ENCODE measurements at places on chromosomes 16 and 17.
A peak's percentile ranks its signal among the peaks of the same experiment; 100 is the strongest.

- no peak for DNase-seq
- no peak overlapping the region for H3K27ac ChIP-seq
These were observed 80.6 kb downstream of the LMF1 start for GRCh38 chr16:890217-890616.

- no peak for DNase-seq
- peaks cover 57% of the 10 kb centered on the region for H3K27me3 ChIP-seq
These were observed 58.9 kb downstream of the CFDP1 start for GRCh38 chr16:75374388-75374787.

DNA sequence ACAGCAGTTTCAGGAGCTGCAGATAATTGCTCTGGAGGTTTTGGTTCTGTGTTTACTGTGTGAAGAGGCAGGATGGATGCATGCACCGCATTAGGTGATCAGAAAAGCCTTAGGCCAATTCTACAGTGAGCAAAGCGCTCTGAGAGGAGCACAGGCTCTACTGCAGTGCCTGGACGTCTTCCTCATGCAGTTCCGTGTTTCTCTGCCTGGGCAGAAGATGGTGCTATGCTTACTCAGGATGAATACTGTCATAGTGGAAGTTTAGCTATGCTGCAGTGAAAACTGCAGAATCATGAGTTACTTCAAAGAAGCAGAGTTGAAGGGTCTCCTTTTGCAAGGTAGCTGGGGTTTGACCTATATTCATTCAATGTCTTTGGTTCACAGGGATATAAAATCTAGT lies 1012.4 kb downstream of the KCNJ18 start:
- H3K4me1 ChIP-seq: no peaks in the 10 kb centered on the region
- H3K36me3 ChIP-seq: no peaks in the 10 kb centered on the region
- H3K27me3 ChIP-seq: no peaks in the 10 kb centered on the region

DNA sequence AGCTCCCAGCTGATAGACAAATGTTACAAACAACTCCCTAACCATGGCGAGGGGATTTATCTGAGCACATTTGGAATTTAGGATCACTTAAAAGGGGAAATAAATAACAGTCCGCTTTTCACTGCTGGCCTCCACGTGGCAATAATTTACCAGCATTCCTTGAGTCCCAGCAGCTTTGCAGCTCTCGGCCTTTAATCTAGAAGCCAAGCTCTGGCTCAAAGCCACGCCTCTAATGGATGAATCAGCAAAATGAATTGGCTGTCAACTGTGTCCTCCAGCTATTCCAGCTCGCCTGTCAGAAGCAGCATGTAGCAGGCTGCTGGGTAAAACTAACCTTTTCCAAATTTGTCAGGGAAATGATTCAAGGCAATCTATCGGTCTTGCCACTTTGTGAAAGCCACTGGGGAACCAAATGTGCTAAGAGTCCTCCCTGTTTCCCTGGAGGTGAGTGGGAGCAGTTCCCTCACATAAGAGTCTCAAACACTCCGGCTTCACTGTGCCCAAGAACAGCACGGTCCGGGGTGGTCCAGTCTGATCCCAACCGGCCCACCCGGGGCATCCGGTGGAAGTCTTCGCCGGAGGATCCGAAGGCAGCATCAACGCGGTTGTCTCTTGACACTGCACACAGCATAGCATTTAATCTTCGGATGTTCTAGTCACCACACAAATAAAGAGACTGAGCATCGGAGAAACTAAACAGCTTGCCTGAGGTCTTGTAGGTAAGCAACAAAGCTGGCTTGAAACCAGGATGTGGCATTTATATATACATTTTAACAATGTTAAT lies 143.3 kb downstream of the PARN start:
- DNase-seq: no peak
- no peak overlapping the region for H3K27ac ChIP-seq
- H3K4me3 ChIP-seq: no peak overlapping the region

DNA sequence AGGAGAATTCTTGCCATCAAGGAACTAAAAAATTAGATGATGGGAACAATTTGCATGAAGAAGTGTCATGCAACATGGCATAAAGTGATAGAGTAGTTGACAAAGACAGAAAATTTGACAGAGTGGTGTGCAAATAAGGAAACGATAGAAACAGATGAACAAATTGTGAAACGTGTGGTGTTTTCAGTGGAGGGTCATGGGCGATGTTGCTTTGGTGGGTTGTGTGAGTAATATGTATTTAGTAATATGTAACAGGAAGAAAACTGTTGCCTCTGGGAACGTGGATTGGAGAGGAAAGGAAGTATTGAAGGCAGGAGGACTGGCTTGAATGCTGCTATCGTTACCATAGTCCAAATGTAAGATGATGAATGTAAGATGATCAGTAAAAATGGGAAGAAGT lies 3.6 kb downstream of the COX10 start:
- no peak overlapping the region for H3K4me3 ChIP-seq
- no peaks in the 10 kb centered on the region for H3K27me3 ChIP-seq
- H3K27ac ChIP-seq: no peak overlapping the region

GRCh38 chr17:6352801-6353560 lies 81.9 kb downstream of the AIPL1 start:
- H3K4me1 ChIP-seq: no peaks in the 10 kb centered on the region
- DNase-seq: no peak
- no peak overlapping the region for H3K4me3 ChIP-seq

GRCh38 chr16:10579965-10580882 lies at the start of gene EMP2:
Gene EMP2 (minus strand): TSS chr16:10580598. CDS start chr16:10547617, 32,981 bp downstream.
- H3K36me3 ChIP-seq: peaks cover 2% of the 10 kb centered on the region
- peak within 1 kb of the TSS; percentile 84 for H3K4me3 ChIP-seq
- no peak for DNase-seq
- peaks cover 55% of the 10 kb centered on the region for H3K27me3 ChIP-seq
- H3K27ac ChIP-seq: no peak within 1 kb of the TSS

GRCh38 chr17:8749616-8750015 lies 5.0 kb upstream of the CCDC42 start:
- H3K36me3 ChIP-seq: no peaks in the 10 kb centered on the region
- peaks cover 5% of the 10 kb centered on the region for H3K27me3 ChIP-seq
- no peak for DNase-seq
- peaks cover 5% of the 10 kb centered on the region for H3K4me1 ChIP-seq

- no peak for DNase-seq
- H3K4me1 ChIP-seq: peaks cover 22% of the 10 kb centered on the region
- no peaks in the 10 kb centered on the region for H3K27me3 ChIP-seq
These were observed 299 bp downstream of the NUP85 start for GRCh38 chr17:75205793-75206163.

All from stimulated activated naive B cell treated with anti-CD40 and anti-IgM and Interleukin-4, amounts not matched to agents 10 μg/mL and 1 μg/mL and 100 μg/mL, for 72 hours (primary cell).